ENCODE measurements at places on chromosomes 1 and 21.

- DNase-seq, result peak; percentile 84
Observed at GRCh38 chr1:175208773-175209492, 16.4 kb upstream of the KIAA0040 start.

DNA sequence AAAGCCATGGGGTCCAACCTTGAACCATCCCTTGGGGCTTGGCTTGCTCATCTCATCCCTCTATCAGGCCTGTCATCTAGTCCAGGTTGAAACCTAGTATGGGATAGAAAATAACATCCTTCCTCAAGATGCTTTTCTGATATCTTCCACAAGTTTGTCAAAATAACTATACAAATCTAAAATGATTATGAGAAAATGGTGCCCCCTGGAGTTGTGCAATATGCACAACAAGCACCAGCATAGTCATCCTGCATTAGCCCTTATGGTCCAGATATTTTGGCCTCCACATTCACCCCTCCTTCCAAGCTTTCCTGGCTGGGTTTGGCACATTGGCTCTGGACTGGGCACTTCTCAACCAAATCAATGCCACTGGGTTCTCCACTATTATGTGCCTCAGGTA, 101.2 kb downstream of the TBX19 start:
- no peak for DNase-seq

DNA sequence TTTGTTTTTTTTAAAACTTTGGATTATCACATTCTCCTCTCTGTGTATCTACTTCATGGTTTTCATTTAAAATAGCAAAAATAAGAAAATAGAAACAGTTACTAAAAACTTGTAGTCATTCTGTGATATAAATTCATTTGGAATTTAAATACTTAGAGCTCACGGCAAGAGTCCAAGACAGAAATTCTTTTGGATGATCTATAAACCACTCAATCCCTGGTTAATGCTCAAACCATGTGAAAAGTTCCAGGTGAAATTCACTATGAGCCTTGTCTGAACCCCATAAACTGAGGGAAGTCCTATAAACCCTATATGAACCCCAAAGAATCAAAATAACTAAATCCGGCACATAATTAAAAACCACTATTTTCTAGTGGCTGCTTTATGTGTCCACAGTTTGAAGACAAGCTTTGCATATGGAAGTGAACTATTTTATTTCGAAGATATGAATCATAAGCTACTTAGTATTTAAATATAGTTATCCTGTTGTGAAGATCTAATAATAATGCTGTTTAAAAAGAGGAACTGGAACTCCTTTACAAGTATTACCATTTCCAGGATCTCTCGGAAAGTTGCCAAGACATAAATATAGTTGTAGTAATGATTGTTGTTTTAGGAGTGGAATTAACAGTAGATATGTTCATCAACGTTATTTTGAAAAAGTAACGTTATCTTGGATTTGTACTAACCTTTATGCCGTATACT, 163.5 kb downstream of the NFIA start:
- no peak for DNase-seq

DNA sequence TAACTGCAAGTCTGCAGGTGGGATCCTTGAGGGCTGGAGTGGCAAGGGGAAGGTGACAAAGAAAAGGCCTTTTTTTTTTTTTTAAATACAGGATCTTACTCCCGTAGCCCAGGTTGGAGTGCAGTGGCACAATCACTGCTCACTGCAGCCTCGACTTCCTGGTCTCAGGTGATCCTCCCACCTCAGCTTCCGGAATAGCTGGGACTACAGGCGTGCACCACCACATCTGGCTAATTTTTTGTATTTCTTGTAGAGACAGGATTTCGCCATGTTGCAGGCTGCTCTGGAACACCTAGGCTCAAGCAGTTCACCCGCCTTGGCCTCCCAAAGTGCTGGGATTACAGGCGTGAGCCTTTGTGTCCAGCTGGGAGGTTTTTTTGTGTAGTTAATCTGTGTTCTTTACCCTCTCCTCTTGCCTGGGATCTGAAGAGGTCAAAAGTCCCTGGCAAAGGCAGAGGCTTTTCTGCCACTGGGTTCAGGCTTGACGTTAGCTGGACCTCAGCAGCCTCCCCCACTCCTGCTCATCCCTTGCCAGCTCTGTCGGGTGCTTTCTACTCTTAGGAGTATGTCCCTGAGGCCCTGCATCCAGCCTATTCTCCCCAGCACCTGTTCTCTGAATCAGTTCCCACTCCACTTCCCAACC, 5.2 kb downstream of the IL6R start:
- peak; percentile 58 for DNase-seq

GRCh38 chr1:223343692-223344091, 20.3 kb downstream of the SUSD4 start:
- DNase-seq, result no peak

GRCh38 chr1:59332983-59333382, 36.1 kb downstream of the FGGY start:
- no peak for DNase-seq
